ENCODE measurements at places on chromosomes 5 and 9. TPM values are rescaled to one million over a fixed set of nuclear protein-coding genes. Genes with fewer than 3 reads are reported as not detected.

GRCh38 chr9:131399972-131400371, 6.1 kb downstream of the PRRC2B start:
- DNase-seq: no peak

- DNase-seq: no peak
Observed at GRCh38 chr9:121399126-121399882, 29.3 kb upstream of the STOM start.

GRCh38 chr5:133783481-133783880, 171.1 kb upstream of the FSTL4 start:
- no peak for DNase-seq

GRCh38 chr5:67081261-67081660, 115.3 kb downstream of the CD180 start:
- DNase-seq: no peak

The CCDC192 gene
- 2.1 TPM for total RNA-seq

DNA sequence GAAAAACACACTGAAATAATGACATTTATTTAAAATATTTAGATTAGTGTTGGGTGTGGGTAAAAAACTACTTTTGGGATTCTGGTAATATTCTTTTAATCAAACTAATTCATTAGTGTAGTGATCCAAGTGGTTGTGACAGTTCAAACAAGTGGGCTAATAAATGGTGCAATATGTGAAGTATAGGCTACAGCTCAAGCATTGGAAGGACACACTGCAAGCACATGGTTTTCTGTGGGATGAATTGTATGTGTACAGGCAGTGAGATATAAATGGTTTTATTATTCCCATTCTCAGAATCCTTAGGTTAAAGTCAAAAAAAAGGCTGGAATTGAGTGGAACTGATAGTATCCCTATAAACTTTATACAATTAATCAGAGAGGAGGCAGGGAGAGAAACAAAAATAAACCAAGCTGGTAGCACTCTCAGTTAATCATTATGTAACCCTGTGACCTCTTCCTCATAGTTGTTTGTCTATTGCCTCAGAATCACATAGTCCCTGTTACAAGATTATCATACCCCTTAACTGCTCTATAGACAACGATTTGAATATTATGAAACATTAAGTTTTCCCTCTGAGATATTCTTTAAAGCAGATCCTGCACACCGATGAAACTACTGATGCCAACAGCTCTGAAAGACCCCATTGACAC, 1755.4 kb upstream of the ACO1 start:
- DNase-seq: no peak

GRCh38 chr5:167488371-167488770, 803.1 kb upstream of the WWC1 start:
- DNase-seq: no peak

GRCh38 chr5:13581914-13582313, 362.6 kb downstream of the DNAH5 start:
- no peak for DNase-seq

- no peak for DNase-seq
Observed at GRCh38 chr5:42905827-42906226, 94.1 kb upstream of the SELENOP start.
